ENCODE measurements at places on chromosomes 5 and 9.

- no peak for DNase-seq
Measured at GRCh38 chr5:139147483-139148087, 50.6 kb downstream of the SIL1 start.

GRCh38 chr9:121350993-121351561 is 19.0 kb downstream of the STOM start:
- DNase-seq = no peak

GRCh38 chr9:84828046-84828445 is 158.5 kb downstream of the NTRK2 start:
- no peak for DNase-seq

GRCh38 chr5:154493274-154493673 is 15.2 kb upstream of the HAND1 start:
- DNase-seq = no peak

GRCh38 chr5:39140558-39141168 is 66.5 kb upstream of the RICTOR start:
- no peak for DNase-seq

GRCh38 chr9:124280176-124280691 is 22.5 kb downstream of the NEK6 start:
- DNase-seq = no peak

- DNase-seq = no peak
Measured at GRCh38 chr9:68705531-68706362, 707 bp downstream of the PIP5K1B start.

- DNase-seq = no peak
Measured at GRCh38 chr5:34609951-34610441, 46.1 kb upstream of the RAI14 start.

- no peak for DNase-seq
Measured at GRCh38 chr5:144315026-144315425, 144.4 kb downstream of the KCTD16 start.

GRCh38 chr5:146718609-146719008 is 159.9 kb downstream of the PPP2R2B start:
- DNase-seq = no peak

GRCh38 chr9:116383936-116384335 is 230.3 kb downstream of the PAPPA start:
- no peak for DNase-seq

DNA sequence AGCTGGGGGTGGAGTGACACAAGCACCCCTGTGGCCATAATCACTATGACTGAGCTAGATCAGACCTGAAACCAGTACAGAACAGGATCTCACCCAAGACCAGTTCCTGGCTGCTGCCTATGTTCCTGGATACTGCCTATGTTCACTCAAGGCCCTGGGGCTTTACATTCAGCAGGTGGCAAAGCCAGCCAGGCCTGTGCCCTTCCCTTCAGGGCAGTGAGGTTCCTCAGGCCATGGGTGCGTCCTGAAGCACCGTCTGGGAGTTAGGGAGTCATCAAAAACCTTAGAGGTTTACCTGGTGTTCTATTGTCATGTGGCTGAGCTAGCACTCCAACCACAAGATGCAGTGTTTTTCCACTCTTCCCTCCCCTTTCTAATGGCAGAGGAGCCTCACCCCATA is 419.8 kb downstream of the TMEM232 start:
- no peak for DNase-seq

GRCh38 chr5:43573058-43573457 is 16.2 kb upstream of the PAIP1 start:
- DNase-seq = no peak

DNA sequence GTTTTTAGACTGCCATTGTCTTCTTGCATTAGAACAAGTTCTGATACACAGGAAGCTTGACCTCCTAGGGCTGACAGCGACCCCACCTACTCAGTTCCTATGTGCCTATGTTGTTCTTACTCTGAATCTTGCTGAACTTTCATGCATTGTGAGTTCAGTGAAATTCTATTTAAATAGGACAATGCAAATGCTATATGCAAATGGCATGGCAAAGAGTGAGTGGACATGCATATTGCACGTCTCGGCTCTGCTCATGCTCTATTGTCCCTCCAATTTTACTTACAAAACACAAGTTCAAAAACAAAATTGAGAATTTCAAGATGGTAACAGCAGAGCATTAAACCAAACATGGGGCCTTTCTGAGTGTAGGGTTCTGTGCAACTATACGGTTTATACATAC is 5.3 kb upstream of the DCP2 start:
- no peak for DNase-seq

DNA sequence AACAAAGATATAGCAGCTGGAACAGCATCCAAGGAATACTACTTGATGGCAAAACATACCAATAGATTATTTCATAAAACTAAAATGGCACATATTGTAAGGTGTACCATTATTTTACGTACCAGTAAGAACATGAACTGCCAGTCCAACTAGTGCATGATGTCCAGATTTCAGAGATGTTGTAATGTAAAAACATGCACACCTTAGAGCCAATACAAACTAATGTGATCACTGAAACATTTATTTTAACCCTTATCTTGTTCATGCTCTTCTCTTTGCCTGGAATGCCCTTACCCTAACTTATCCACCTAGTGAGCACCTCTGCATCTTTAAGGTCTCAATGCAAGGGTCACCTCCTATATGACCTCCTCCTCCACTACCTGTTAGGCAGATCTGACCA is 172.0 kb downstream of the GLIS3 start:
- DNase-seq = no peak

DNA sequence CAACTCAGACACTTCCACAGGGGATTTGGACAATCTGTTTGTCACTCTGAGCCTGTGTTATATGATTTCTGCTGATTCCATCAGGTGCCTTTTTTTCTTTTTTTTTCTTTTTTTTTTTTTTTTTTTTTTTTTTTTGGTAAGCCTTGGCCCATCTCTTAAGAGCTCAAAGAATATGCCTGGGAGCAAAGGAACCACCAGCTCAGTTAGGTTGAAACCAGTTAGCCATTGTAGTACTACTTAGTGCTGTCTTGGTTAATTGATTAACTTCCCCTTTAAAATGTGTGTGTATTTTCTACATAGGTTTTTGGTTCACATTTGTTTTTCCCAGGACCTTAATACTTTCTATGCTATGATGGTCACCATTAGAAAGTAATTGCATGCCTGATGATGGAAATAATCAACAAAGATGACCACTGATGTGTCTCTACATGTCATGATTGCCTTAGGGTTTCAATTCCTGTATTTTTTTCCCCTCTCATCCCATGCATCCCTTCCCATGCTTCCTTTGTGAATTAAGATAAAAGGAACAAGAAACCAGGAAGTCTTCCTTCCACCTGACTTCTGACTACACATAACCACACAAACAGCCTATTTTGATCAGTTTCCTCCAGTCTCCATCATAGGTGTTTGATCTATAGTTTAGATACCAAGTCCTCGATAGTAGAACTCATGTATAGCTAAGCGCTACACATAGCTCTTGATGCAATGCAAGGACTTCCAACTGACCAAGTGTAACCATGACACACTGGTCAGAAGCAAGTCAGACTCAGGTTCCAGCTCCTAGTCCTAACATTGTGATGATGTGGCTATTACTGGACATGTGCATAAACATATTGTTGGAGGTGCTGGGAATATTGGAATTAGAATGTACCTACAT is 306.1 kb downstream of the EFNA5 start:
- no peak for DNase-seq

DNA sequence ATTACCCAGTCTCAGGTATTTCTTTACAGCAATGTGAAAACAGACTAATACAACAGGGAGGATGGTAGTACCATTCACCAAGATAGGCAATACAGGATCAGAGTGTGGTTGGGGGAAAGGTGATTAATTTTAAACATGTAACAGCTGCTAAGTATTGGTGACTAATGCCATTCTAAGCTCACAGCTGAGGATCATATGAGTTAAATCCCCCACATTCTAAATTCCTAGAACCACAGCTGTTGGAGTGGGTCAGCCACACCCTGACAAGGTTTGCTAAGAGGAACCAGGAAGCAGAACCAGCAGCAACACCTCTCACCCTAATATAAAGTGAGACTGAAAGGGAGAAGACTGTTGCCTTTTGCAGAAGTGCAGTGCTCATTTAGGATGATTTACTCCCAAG is 24.8 kb downstream of the HSPB3 start:
- DNase-seq = no peak

DNA sequence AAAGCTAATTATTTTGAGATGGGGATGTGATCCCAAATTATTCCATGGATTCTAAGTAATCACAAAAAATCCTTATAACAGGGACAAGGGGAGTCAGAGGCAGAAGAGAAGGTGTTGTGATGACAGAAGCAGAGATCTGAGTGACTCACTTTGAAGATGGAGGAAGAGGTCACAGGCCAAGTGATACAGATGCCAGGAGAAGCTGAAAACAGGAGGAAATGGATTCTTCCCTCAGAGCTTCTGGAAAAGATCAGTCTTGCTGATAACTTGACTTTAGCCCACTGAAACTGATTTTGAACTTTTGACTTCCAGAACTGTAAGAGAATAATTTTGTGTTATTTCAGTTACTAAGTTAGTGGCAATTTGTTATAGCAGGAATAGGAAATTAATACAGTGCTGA is 105.3 kb downstream of the GCNT1 start:
- DNase-seq = no peak

- DNase-seq = no peak
Measured at GRCh38 chr9:6681957-6682501, 36.5 kb upstream of the GLDC start.
